ENCODE measurements at places on chromosomes 4 and X. TPM values are rescaled to one million over a fixed set of nuclear protein-coding genes. Genes with fewer than 3 reads are reported as not detected.
A peak's percentile ranks its signal among the peaks of the same experiment; 100 is the strongest.

The CYSLTR1 gene
- total RNA-seq, result 1.7 TPM

- no peaks in the 10 kb centered on the region for H3K4me1 ChIP-seq
- H3K27ac ChIP-seq, result no peak overlapping the region
- H3K36me3 ChIP-seq, result no peaks in the 10 kb centered on the region
- no peaks in the 10 kb centered on the region for H3K27me3 ChIP-seq
- no peak for DNase-seq
- H3K4me3 ChIP-seq, result no peak overlapping the region
Observed at GRCh38 chrX:107565015-107565414, 63.3 kb upstream of the PRPS1 start.

The NWD2 gene
- total RNA-seq, result 0.03 TPM

DNA sequence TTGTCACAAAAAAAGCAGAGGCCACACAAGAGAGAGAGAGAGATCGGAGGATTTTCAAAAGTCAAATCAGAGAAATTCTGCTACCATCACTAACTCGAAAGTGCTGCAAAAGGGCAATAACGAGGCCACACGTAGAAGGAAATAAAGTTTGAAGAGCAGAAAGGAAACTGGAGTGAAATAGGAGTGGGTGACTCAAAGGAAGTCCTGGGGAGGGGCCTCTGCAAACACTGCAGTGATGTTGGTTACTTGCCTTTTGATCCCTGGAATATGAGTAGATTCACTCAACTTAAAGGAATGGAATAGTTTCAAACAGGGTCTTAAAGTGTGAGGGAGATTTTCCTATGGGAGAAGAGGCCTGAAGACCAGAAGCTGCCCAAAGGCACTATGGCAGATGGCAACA lies 663.4 kb upstream of the LCORL start:
- no peaks in the 10 kb centered on the region for H3K36me3 ChIP-seq
- H3K4me1 ChIP-seq, result no peaks in the 10 kb centered on the region
- no peak overlapping the region for H3K27ac ChIP-seq
- DNase-seq, result no peak
- H3K27me3 ChIP-seq, result no peaks in the 10 kb centered on the region
- H3K4me3 ChIP-seq, result no peak overlapping the region

DNA sequence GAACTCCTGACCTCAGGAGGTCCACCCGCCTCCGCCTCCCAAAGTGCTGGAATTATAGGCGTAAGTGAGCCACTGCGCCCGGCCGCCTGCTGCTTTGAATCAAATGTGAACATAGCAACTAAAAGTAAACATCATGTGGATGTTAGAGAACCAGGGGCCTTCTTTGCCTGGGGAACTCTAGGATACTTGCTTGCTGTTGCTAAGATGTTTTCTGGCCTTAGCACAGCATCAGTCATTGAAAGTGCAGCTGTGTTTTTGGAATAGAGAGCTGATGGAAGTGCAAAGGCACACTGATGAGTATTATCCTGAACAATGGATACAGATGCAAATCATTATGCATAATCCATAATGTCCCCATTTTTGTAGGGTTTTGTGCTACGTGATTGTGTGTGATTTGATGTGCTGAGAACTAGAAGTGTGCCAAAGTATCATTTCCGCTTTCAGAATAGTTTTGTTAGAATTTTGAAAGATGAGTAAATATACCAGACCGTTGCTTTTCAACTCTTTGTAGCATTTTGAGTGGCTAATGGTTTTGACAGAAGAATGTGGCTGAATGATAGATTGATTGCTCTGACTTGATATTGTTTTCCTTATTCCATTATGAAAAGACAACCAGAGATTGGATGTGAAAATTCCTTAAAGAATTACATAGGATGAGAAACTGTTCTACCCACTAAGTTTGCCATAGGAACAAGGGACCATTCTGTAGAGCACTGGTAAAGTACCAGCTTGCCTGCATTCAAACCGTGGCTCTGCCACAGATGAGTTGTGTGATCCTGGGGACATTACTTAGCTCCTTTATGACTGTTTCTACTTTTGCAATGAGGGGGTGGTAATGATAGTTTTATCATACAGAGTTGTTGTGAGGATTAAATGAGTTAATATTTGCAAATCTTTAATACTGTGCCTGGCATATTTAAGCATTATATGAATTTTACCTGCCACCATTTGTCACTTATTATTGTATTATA lies 74.7 kb downstream of the REPS2 start:
- H3K27me3 ChIP-seq, result no peaks in the 10 kb centered on the region
- H3K4me1 ChIP-seq, result no peaks in the 10 kb centered on the region
- H3K4me3 ChIP-seq, result no peak overlapping the region
- no peak overlapping the region for H3K27ac ChIP-seq
- no peak for DNase-seq

GRCh38 chr4:26496207-26496783 lies 6.0 kb upstream of the CCKAR start:
- H3K27me3 ChIP-seq, result peaks cover 5% of the 10 kb centered on the region
- no peaks in the 10 kb centered on the region for H3K36me3 ChIP-seq
- H3K27ac ChIP-seq, result no peak overlapping the region
- H3K4me1 ChIP-seq, result no peaks in the 10 kb centered on the region
- DNase-seq, result no peak

- H3K27me3 ChIP-seq, result peaks cover 4% of the 10 kb centered on the region
- no peak overlapping the region for H3K27ac ChIP-seq
- no peak overlapping the region for H3K4me3 ChIP-seq
- H3K4me1 ChIP-seq, result peaks cover 6% of the 10 kb centered on the region
- no peak for DNase-seq
- no peaks in the 10 kb centered on the region for H3K36me3 ChIP-seq
Observed at GRCh38 chrX:137431693-137432488, 134.0 kb upstream of the ZIC3 start.

The IDH3G gene
- total RNA-seq, result 71.2 TPM

DNA sequence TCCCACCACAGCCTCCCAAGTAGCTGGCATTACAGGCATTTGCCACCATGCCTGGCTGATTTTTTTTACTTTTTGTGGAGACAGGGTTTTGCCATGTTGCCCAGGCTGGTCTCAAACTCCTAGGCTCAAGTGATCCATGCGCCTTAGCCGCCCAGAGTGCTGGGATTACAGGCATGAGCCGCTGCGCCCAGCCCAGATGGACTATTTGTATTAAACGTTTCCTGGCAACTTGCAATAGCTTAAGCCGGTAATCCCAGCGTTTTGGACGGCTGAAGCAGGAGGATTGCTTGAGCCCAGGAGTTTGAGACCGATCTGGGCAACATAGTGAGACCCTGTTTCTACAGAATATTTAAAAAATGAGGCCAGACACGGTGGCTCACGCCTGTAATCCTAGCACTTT lies 18.4 kb downstream of the UBE2K start:
- H3K27me3 ChIP-seq, result no peaks in the 10 kb centered on the region
- no peaks in the 10 kb centered on the region for H3K36me3 ChIP-seq
- no peak overlapping the region for H3K4me3 ChIP-seq
- DNase-seq, result no peak
- no peaks in the 10 kb centered on the region for H3K4me1 ChIP-seq

DNA sequence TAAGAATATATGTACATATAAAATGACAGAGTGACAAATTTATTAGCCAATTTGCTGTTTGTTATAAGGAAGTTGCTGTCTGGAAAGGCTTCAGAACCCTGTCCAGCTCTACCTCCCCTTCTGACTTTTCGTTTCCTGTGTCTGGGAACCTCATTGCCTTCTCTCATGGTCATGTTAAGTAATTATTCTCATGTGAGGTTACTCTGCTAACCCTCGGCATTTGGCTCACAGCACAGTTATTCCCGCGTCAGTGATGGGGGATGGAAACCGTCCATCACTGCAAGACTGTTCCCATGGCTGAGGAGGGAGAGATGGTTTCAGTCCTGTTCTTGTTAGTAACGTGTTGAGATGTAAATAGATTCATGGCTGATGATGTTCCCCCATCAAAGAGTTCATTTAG lies 11.9 kb downstream of the EDNRA start:
- no peaks in the 10 kb centered on the region for H3K27me3 ChIP-seq
- peak overlapping the region; percentile 53 for H3K27ac ChIP-seq
- H3K4me3 ChIP-seq, result no peak overlapping the region
- peak; percentile 82 for DNase-seq
- H3K4me1 ChIP-seq, result peaks cover 6% of the 10 kb centered on the region

DNA sequence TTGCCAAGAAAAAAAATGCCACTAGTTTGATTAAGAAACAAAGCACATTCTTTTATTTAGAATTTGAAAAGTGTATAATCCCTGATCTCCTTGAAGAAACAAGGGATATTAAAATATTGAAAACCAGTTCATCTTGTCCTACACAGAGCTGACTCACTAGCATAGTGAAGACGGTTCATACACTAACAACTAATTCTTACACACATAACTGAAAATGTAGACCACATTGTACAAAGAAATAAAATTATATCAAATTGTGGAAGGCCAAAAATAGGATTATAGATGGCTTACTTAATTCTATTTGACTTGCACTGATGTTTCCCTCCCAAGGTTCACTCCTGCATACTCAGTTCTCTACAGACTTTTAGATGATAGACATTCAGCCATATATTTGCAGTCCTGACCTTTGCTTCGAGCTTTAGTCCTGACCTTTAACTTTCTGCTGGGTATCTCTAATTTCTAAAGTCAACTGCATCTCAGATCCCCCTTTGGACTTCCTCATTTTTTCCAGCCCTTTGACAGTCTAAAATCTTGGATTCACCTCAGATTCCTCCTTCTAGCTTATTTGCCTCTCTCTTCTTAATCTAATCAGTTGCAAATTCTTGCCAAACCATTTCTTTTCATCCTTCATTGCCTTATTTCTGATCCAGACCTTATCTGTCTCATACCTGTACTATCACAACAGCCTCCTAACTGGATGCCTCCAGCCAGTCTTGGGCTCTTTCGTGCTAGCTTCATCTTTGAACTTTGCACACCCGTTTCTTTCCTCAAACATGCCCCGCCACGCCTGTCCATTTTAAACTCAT lies 4.5 kb upstream of the WWC2 start:
- H3K4me1 ChIP-seq, result peaks cover 11% of the 10 kb centered on the region
- H3K27ac ChIP-seq, result no peak overlapping the region
- H3K36me3 ChIP-seq, result no peaks in the 10 kb centered on the region
- H3K27me3 ChIP-seq, result no peaks in the 10 kb centered on the region

DNA sequence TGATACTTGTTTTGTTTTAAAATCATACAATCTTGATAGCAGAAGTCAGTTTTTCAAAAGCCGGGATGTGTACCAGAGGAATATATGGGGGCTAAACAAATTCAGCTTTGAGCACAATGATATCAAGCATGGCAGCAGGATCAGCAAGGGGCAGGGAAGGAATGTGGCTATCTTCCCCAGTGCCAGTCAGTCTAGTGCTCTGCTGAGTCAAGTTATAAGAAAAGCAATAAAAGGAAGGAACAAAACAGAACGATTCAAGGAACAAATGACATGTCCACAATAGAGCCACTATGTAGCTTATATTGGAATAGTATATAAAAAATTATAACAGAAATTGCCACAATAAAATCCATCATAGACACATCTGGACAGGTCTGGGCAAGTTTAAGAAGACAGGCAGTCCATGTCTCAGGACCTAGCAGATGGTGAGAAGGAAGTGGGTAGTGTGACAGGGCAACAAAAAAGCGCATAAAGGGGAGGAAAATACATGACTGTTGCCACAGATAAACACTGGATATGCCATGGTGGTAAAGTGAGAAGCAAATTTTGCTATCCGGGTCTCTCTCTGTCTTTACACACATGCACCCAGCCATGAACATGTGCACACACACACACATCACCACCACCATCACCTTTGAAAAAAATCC lies 518.2 kb upstream of the HTR2C start:
- no peak overlapping the region for H3K27ac ChIP-seq
- H3K4me1 ChIP-seq, result no peaks in the 10 kb centered on the region
- no peaks in the 10 kb centered on the region for H3K36me3 ChIP-seq
- no peak for DNase-seq
- H3K4me3 ChIP-seq, result no peak overlapping the region
- no peaks in the 10 kb centered on the region for H3K27me3 ChIP-seq

DNA sequence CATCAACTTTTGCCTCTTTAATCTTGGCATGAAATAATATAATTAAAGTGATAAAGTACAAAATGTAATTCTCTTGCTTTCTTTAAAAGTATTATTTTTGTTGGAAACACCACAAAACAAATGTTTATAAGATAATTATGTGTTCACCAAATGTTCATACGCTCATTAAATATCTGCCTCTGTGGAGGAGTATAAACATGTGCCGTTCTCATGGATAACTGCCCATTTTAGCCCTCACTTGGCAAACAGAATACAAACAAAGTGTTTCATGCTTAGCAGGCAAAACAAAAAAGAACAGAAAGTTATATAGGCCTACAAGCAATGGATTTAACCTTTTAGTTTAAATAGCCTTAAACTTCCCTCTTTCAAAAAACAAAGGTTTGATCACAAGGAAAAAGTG lies 800.5 kb upstream of the DIAPH2 start:
- no peaks in the 10 kb centered on the region for H3K27me3 ChIP-seq
- no peak for DNase-seq
- H3K4me1 ChIP-seq, result no peaks in the 10 kb centered on the region
- H3K27ac ChIP-seq, result no peak overlapping the region
- H3K36me3 ChIP-seq, result no peaks in the 10 kb centered on the region

The DCAF16 gene
- 16.5 TPM for total RNA-seq

The MFAP3L gene
- total RNA-seq, result 1.5 TPM

- peaks cover 62% of the 10 kb centered on the region for H3K27me3 ChIP-seq
- no peak overlapping the region for H3K4me3 ChIP-seq
- no peaks in the 10 kb centered on the region for H3K4me1 ChIP-seq
- H3K36me3 ChIP-seq, result no peaks in the 10 kb centered on the region
Observed at GRCh38 chr4:81031796-81032551, 1.5 kb downstream of the BMP3 start.

The VSIG1 gene
- total RNA-seq, result not detected

- H3K4me3 ChIP-seq, result no peak overlapping the region
- H3K27ac ChIP-seq, result no peak overlapping the region
- H3K36me3 ChIP-seq, result no peaks in the 10 kb centered on the region
Observed at GRCh38 chrX:12229986-12230385, 91.7 kb downstream of the FRMPD4 start.

DNA sequence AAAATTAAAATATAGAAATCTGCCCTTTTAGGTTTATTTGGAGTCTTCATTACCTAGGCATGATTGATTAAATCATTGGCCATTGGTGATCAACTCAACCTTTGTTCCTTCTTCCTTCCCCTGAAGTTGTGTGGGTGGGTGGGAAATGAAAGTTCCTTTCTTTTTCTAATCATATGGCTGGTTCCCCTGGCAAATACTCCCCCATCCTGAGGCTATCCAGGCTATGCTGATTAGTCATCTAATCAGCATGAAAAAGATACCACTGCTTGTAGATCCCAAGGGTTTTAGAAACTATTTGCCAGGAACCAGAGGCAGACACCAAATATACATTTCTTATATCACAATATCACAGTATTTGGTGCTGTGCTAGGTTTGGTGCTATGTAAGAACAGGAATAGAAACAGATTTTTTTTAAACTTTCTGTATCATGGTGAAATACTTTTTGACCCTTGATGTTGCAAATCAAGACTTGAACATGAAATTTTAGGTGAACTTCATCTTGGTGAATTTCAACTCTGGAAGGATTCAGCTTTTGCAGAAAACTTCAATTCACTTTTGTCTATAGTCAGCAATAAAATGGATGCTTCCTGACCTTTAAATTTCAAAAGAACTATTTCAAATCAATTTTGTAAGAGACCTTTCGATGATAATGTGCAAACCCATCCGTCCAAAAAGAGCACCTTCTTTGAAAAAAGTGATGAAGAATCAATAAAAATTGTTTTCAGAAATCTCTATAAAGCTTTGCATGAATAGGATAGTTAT lies 71.1 kb downstream of the CCSER1 start:
- no peak overlapping the region for H3K4me3 ChIP-seq
- H3K27me3 ChIP-seq, result no peaks in the 10 kb centered on the region
- H3K4me1 ChIP-seq, result no peaks in the 10 kb centered on the region
- H3K27ac ChIP-seq, result no peak overlapping the region

GRCh38 chrX:111254896-111255693 lies 15.2 kb downstream of the CAPN6 start:
- H3K4me1 ChIP-seq, result no peaks in the 10 kb centered on the region
- no peaks in the 10 kb centered on the region for H3K27me3 ChIP-seq
- DNase-seq, result no peak
- no peaks in the 10 kb centered on the region for H3K36me3 ChIP-seq
- H3K4me3 ChIP-seq, result no peak overlapping the region
